ENCODE measurements at places on chromosomes 2 and 18.

- no peak for DNase-seq
Measured at GRCh38 chr2:67991456-67991855, 71.3 kb downstream of the C1D start.

GRCh38 chr2:226971084-226971483 is 135.2 kb downstream of the RHBDD1 start:
- DNase-seq, result no peak

DNA sequence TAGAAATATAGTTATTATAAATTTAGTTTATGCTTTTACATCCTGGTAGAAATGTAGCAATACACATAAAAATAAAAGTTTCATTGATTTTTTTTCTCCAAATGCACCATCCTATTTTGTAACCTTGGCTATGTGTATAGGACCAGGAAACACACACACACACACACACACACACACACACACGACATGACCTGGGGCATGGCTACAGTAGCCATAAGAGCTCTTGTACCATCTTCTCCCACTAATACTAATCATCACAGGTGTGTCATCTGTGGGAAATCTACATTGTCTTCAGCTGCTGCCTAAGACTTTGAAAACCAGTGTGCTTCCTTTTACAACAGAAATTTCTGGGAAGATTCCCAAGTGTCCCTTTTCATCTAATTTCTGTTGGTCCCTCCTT is 144.3 kb downstream of the MCFD2 start:
- no peak for DNase-seq

- DNase-seq, result no peak
Measured at GRCh38 chr2:101311696-101312017, 3.2 kb upstream of the RNF149 start.

DNA sequence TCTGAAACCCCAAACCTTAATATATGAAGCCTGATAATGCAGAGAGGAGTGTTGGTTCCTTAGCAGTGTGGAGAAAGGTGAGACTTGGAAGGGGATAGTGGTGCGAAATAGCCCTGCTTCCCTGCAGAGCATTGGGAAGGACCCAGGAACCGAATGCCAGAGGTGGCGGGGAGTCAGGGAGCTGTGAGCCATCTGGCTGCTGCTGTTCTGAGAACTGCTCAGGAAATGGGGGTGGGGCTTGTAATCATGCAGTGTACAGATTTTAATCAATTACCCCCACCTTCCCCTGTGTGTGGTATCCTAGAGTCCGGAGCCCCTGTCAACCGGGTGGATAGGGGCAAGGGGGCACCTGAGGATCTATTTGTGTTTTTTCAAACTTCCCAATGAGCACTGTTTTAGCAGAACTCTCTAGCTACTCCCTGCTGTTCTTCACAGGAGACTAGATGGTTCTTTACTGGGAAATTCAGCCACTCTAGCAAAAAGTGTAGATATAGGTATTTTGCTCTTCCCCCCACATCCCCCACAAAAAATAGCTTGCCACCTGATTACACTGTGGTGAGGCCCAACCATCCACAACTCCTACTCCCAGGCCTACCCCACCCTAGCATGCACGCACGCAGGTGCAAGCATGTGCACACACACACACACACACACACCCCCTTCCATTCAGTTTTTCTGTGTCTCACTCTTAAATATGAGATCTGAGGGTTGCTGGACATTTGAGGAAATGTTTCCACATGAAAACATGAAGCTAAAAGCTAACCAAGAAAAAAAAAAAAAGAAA is 30.1 kb upstream of the MBOAT2 start:
- no peak for DNase-seq

GRCh38 chr2:54903736-54904554 is 146.3 kb downstream of the RTN4 start:
- no peak for DNase-seq
